Smooth muscle cell of trachea (primary cell): ENCODE measurements at places on chromosomes 6 and 20. TPM values are rescaled to one million over a fixed set of nuclear protein-coding genes. Genes with fewer than 3 reads are reported as not detected.

PROKR2 gene
- not detected in 2 replicates for total RNA-seq

SCUBE3 gene
- 0.44 and 1.5 TPM in 2 replicates for total RNA-seq

TPX2 gene
- total RNA-seq: 6.9 and 83.9 TPM in 2 replicates

PLN gene
- under 0.01 TPM in 1 of 2 replicates, not detected in the other for total RNA-seq

DEFB132 gene
- total RNA-seq: not detected in 2 replicates

TMEM244 gene
- total RNA-seq: not detected in 2 replicates

DDR1 gene
- 10.6 and 26.8 TPM in 2 replicates for total RNA-seq

CGA gene
- total RNA-seq: not detected in 2 replicates

C20orf202 gene
- under 0.01 TPM in 2 replicates for total RNA-seq

HNF4A gene
- not detected in 2 replicates for total RNA-seq

ZFP57 gene
- total RNA-seq: 0.17 and 0.29 TPM in 2 replicates

SLC22A23 gene
- total RNA-seq: 4.7 and 10.3 TPM in 2 replicates

TBC1D20 gene
- total RNA-seq: 36.1 and 45.7 TPM in 2 replicates

ASIP gene
- not detected in 2 replicates for total RNA-seq

KCTD20 gene
- 42.8 and 43.6 TPM in 2 replicates for total RNA-seq

LHFPL5 gene
- total RNA-seq: not detected in 2 replicates

TMC2 gene
- not detected in 2 replicates for total RNA-seq

DOK5 gene
- total RNA-seq: 27.5 and 38.7 TPM in 2 replicates

HLA-A gene
- total RNA-seq: 281 and 453 TPM in 2 replicates

PRSS16 gene
- not detected in 2 replicates for total RNA-seq

SEL1L2 gene
- not detected in 2 replicates for total RNA-seq

C20orf144 gene
- under 0.01 and 0.44 TPM in 2 replicates for total RNA-seq

SEMG1 gene
- not detected in 2 replicates for total RNA-seq

RIOK1 gene
- 12.4 and 15.7 TPM in 2 replicates for total RNA-seq

RBPJL gene
- total RNA-seq: not detected in 2 replicates

GABRR2 gene
- total RNA-seq: 0.15 TPM in 1 of 2 replicates, not detected in the other

SAMD10 gene
- 0.58 and 0.99 TPM in 2 replicates for total RNA-seq

FAM217B gene
- total RNA-seq: 3.8 and 3.9 TPM in 2 replicates

SNAP91 gene
- not detected in 2 replicates for total RNA-seq

CFAP61 gene
- total RNA-seq: 0.17 TPM in 1 of 2 replicates, not detected in the other

CRISP3 gene
- total RNA-seq: not detected in 2 replicates

SRXN1 gene
- 73.0 and 175 TPM in 2 replicates for total RNA-seq

HSF2 gene
- 28.9 and 33.3 TPM in 2 replicates for total RNA-seq

WFDC10B gene
- not detected in 2 replicates for total RNA-seq

COL11A2 gene
- total RNA-seq: 0.15 and 1.2 TPM in 2 replicates

TNF gene
- total RNA-seq: not detected in 2 replicates

DEF6 gene
- total RNA-seq: 0.50 and 0.87 TPM in 2 replicates

BANF2 gene
- total RNA-seq: not detected in 2 replicates

ESF1 gene
- 10.6 and 11.2 TPM in 2 replicates for total RNA-seq
